ENCODE measurements at places on chromosomes 2 and 18.

- DNase-seq = no peak
These were observed at the start of gene INHA for GRCh38 chr2:219572237-219573001. TSS of gene INHA (plus strand) at chr2:219572310. CDS start at chr2:219572375, 65 bp downstream.

- DNase-seq = no peak
These were observed 4.1 kb upstream of the SLC39A10 start for GRCh38 chr2:195652911-195653310.

DNA sequence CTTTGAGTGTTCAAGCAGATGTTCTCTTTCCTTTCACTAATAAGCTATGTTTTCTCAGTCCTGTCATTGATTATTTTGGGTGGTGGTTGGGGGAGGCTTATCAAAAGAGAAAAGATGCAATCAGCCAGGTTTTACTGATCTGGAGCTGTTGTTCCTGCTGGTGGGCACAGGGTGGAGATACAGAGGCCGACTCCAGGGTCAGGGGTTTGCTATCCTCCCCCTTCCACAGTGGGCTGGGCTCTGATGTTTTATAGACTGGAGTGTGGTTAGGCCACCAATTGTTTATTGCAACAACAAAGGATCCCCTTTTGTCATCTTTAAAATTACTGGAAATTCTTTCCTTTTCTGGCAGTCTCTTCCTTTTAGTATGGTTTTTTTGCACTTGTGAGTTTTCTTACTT, 120.5 kb downstream of the TANC1 start:
- no peak for DNase-seq

DNA sequence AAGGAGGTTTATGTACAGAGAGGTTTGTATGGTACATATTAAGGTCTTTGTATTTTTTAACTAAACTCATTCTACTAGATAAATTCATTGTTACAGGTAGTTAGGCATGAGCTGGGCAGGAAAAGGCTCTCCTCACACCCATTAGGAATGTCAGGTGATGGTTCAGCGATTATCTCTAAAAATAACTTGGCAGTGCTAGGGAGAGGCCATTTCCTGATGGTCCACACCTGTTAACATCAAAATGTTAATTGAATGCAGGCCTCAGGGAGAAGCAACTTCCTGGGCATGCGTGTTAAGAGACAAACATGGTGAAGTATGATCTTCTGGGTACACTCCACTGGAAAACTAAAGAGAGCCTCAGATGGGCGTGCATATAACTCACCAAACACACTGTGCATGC, 73.6 kb downstream of the ARL6IP6 start:
- no peak for DNase-seq

DNA sequence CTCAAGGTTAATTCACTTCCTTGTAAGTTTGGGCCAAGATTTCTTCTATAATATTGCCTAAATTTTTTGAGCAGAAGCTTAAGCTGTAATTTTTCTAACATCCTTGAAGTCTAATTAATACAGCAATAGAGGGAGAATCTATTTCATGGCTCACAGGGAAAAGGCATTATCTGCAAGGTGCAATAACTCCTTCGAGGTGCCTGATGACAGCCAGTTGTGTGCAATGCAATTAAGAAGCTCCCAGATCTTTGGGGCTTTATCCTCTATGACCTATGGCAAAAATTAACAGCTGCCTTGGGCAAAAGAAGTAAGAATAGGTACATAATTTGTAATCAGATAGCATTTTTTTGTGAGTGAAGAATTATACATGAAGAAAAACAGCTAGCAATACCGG, 554.6 kb upstream of the SALL3 start:
- no peak for DNase-seq

Measured in vagina (tissue), 2 donors.